GDM1 (cell line): ENCODE measurements at places on chromosomes 2 and 18.

GRCh38 chr2:209387389-209387788 is 36.5 kb upstream of the MAP2 start:
- no peak for DNase-seq

DNA sequence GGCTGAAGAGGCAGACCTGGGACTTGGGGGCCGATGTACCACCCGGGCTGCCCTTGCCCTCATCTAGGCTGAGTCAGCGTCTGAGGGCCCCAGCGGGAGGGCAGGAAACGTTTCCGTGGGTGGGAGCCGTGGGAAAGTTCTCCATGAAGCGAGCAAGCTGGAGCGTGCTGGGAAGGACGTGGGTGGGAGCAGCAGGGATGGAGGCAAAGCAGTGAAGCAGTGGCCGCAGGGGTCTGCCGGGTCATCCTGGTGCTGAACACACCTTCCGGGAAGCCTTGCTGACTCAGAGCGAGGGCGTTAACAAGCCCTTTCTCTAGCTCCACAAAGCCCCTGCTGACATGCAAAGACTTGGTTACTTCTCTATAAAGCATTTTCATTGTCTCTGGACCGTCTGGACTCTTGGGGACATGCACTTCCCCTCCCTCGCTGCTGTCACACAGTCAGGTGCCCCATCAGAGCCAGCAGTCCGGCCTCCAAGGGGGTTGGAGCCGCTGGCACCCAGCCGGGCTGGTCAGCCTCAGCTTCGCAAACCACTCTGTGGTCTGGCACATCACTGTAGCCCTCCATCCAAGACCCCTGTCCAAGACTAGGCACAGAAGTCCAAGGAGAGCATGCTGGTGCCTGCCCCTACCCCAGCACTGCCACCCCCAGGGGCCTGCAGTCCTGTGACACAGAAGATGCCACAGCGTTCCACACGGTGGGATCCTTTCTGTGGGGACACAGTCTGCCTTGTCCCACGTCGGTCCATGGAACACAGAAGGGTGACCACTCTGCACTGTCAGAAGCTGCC is 115.1 kb upstream of the GPC1 start:
- no peak for DNase-seq

DNA sequence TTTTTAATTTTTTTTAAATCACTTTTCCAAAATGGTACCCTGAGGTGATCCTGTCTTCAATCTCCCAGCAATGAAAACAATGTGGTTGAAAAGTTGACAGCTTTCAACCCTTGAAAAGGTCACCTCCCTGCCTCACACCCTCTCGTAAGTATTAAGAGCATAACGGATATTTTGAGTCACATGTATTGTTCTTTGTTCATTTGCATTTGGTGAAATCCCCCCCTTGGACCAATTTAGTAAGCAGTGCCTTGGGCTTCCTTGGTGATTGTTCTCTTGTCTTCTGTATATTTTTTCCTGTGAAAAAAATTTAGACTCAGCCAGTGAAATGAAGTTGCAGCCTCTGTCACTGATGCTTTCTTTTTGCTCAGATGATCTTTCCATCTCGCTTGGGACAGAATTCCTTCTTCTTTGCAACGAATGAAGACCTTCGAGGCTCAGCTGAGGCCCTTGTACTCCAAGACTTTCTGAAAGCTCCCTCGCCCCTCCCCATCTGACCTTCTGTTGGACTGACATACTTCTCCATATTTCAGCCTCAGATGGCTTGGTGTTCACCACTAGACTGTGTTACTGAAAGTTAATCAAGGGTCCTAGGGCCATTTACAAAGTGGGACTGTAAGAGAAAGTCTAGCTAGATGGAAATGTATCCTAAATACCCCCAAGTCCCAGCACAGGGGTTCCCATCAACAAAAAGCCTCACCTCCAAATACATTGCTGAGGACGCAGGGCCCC is 158.4 kb downstream of the BCL2 start:
- no peak for DNase-seq

DNA sequence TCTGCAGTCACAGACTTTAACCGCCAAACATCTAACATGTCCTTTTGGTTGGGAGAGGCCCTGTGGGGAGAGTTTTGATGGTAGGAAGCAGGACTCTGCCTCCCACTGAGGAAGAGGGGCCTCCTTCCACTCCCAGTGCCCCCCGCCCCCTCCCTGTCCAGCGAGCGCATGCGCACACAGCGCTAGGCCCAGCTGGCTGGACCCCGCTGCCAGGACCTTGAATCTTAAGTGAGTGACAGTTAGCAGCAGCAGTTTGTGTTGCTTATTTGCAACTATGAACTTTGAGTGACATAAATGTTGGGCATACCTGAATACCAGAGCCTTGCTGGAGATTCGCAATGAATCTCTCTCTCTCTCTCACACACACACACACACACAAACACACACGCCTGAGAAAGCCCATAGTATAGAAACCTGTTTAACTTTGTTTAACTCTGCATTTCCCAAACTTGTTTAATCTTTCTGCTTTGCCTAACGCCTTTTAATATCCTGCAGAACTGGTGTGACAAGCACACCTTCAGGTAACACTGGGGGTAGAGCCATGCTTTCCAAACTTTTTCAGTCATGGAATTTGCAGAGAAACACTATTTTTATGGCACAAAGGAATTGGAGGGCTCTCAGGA is 134.6 kb upstream of the SMAD2 start:
- DNase-seq, result no peak

DNA sequence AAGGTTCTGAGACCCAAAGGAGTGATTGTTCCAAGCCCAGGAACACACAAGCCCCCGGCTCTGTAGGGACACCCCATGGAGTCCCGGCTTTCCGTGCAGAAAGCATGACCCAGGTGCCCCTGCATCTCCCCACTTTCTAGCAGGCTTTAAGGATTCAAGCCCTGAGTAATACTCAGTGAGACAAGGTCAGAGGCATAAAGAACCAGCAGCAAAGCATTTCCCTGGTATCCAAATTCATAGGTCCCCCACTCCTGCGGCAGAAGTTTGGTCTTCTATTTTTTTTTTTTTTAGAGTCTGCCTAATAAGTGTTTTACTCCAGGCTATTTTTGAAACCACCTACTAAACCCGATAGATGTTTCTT is 16.3 kb downstream of the TSHZ1 start:
- no peak for DNase-seq

DNA sequence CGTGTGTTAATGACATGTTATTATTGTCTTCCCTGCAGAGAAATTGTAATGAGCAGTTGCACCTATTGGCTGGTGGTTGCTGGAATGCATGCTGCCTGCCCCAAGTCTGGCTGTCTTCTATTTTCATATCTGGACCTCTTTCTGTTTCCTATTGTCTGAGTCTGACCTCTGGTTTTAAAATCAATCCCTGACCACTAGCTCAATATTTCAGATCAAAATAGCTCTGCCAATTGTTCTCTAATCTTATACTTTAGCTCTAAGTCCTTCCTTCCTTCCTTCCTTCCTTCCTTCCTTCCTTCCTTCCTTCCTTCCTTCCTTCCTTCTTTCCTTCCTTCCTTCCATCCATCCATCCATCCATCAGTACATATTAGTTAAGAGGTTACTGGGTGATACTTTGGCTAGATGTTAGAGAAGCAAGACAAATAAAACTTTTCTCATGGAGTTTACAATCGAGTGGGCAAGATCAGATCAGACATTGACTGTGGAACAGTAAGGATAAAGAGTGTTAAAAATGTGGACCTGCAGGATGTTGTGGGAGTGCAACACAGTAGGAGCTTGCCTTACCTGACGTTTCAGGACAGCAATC is 417.1 kb downstream of the SOCS6 start:
- no peak for DNase-seq

DNA sequence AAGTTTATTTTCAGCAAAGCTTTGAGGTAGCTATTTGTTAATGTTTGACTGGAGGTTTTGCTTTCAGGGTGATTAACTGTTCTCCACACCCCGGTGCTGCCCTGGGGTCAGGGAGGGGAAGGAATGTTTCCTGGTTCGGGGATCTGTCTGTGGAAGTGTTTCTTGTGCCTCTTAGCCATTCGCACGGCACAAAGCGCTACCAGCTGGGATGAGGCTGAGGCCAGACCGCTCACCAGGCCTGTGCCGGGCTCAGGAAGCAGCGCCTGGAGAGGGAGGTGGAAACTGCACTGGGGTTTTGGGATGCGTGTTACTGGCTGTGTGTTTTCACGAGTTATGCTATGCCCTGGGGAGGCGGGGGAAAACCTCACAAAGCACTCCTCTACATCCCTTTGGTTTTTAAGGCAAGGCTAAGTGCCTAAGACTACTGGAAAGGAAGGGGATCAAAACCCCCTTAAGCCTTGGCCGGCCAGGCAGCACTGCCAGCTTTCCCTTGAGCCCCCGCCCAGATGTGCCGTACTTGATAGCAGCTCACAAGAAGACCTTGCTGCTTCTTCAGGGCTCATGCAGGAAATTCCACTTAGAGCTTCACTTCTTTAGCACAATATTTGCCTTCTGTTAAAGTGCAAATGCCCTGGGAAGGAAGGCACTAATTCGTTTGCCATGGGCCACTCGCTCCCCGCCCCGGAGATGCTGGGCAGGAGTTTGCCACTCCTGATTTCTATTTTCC is 65.7 kb upstream of the CNGA3 start:
- DNase-seq, result no peak

GRCh38 chr18:79365701-79366100 is 30.0 kb upstream of the NFATC1 start:
- DNase-seq, result no peak

DNA sequence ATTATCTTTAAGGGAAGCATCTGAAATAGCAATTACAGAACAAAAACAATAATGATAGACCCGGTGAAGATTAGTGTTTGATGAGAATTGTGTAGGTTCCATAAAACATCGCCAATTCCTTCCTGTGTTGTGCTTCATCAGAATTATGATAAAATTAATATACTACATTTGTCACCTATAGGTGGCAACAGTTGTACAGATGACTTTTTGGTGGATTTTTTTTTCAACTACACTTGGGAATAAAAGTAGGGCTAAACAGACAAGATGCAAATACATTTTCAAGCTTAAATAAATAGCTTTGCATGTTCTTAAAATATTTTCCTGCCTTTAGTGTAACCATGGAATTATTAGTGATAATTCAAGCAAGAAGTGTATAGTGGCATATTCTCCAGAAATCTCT is 7.0 kb upstream of the LYPD1 start:
- no peak for DNase-seq

- no peak for DNase-seq
Observed at GRCh38 chr2:180583441-180584140, 396.8 kb upstream of the UBE2E3 start.

DNA sequence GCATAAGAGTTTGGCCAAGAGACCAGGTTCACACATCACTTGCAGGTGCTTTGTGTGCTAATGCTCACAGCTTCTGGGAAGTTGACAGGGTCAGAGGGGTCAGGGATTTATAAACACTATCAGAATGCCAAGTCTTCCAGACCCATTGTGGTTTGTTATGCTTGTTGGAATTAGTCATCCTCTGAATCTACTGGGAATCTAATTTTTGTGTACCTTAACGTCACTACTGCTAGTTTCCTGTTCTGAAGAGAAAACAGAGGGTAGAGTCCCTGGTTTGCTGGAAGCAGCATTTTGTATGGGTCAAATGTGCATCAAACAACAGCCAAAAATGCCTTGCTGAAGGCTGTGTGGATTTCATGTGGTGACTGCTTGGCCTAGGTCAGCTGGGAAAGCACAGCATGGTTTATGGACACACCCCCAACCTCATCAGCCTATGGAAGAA is 33.3 kb downstream of the ANTXR1 start:
- no peak for DNase-seq

GRCh38 chr18:46369323-46369722 is 265.1 kb downstream of the HAUS1 start:
- no peak for DNase-seq

- no peak for DNase-seq
Observed at GRCh38 chr2:42035241-42035640, 12.6 kb upstream of the PKDCC start.

- DNase-seq, result no peak
Observed at GRCh38 chr2:68653034-68653433, 9.7 kb downstream of the PROKR1 start.

DNA sequence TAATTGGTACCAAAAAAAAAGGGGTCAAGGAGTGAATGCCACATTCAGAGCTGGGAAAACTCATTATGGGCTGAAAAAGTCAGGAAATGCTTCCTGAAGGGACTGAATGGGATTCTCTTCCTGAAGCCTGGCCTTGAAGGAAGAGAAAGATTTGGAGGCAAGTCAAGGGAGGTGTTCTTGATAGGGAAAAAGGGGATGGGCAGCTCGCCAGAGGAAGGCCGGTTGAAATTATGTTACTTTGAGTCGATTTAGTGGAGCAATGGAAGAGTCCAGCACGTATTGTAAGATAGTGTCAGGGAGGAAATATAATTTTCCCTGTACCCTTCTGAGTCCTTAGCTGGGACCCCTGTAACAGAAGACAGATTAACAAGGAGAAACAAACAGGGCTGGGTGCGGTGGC is 115.3 kb upstream of the STPG4 start:
- DNase-seq, result no peak

GRCh38 chr2:66583881-66584280 is 149.0 kb downstream of the MEIS1 start:
- DNase-seq, result no peak

GRCh38 chr2:112566104-112566503 is 18.3 kb upstream of the CHCHD5 start:
- DNase-seq, result no peak

- DNase-seq, result no peak
Observed at GRCh38 chr2:3126171-3126910, 251.3 kb downstream of the EIPR1 start.

DNA sequence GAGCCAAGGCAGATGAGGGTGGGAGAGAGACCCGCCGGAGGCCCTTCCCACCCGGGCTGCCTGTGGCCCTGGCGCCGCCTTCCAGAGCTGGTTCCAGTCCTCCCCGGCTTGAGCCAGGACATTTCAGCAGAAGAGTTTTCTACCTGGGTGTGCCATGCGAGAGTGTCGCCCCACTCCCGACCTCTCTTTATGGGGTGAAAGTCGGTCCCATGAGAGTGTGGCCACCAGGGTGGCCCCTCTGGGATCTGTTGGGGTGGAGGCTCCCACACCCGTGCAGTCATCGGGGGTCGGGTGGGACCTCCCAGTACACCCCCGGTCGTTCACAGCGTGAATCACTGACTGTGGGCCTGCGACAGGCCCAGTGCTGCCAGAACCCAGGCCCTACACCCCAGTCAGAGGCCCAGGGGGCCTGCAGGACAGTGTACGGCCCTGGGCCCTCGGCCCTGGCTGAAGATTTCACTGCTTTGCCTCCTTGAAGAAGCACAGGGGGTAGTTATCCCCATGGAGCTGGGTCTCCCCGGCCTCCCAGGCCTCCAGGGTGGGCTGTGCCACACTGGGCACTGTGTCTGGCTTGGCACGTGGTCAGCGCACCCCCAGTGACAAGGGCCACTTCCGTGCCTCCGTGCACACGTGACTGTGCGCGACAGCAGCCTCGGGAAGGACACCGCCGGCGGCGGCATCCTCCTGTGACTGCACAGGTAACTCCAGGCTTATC is 5.9 kb downstream of the NFATC1 start:
- DNase-seq, result no peak

- DNase-seq, result no peak
Observed at GRCh38 chr2:143394062-143394461, 264.8 kb downstream of the ARHGAP15 start.

GRCh38 chr2:30177956-30178355 is 31.1 kb downstream of the YPEL5 start:
- no peak for DNase-seq

DNA sequence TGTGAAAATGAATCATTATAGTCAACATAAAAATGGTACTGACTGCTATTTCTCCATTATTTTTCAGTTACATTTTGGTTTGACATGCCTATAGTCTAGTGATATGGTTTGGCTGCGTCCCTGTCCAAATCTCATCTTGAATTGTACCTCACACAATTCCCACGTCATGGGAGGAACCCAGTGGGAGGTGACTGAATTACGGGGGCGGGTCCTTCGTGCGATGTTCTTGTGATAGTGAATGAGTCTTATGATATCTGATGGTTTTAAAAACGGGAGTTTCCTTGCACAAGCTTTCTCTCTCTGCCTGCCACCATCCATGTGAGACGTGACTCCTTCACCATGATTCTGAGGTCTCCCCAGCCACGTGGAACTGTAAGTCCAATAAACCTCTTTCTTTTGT is 70.3 kb downstream of the BAZ2B start:
- DNase-seq, result no peak
